ENCODE measurements at places on chromosomes 2 and 18. TPM values are rescaled to one million over a fixed set of nuclear protein-coding genes. Genes with fewer than 3 reads are reported as not detected.

GRCh38 chr18:67385455-67385854 is 131.1 kb downstream of the DSEL start:
- no peak for DNase-seq

GRCh38 chr2:96950381-96951124 is 35.8 kb downstream of the FAM178B start:
- DNase-seq, result no peak

ALLC gene
- total RNA-seq, result not detected

DNA sequence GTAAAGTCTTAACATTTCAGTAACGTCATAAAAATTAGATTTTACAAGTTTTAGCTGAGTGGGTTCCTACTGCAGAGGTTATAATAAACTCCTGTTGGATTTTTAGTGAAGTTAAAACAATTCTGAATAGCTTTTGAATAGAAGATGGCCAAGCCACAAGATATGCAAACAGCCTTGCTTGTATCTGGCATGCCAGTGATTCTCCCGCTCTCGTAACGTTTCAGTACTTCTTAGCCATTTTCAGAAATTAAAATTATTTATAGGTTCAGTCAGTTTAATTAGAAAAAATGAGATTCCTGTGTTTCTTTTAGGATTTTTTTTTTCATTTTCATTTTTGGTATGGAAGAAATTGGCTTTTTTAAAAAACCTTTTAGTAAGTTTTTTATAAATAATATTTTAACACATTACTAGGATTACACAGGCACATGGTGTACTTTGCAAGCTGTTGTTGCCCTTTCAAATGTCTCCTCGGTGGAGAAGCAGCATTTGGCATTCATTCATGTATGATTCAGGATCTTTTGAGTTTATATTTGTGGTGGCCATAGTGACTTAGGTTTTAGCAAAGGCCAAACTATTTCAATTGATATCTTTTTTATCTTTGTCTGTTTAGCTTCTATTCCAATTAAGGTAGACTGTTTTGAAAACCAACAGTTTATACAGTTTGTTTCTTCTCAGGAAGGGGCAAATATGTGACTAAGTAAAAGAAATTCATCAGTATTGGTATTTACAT is 30.6 kb upstream of the RND3 start:
- DNase-seq, result no peak

RHOB gene
- total RNA-seq, result 293 TPM

POTEE gene
- 0.44 TPM for total RNA-seq

GRCh38 chr2:43539436-43539835 is 56.4 kb downstream of the THADA start:
- no peak for DNase-seq

DNA sequence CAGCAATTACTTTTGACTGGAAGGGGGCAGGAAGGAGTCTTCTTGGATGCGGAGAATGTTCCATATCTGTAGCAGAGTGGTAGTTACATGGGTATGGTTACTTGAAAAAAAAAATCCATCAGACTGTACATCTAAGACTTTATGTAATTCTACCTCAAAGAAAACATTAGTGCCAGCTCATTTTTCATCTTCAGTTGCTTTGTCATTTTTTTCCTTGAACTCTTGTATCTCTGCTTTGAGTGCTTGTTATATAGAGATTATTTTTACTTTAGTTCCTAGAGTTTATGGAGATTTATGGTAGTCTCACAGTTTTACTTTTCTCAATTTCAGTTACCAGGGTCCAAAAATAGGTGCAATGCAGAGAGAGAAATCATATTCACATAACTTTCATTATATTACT is 60.0 kb upstream of the ITSN2 start:
- no peak for DNase-seq

- DNase-seq, result no peak
Observed at GRCh38 chr18:46652372-46652771, 4.6 kb downstream of the LOXHD1 start.

DNA sequence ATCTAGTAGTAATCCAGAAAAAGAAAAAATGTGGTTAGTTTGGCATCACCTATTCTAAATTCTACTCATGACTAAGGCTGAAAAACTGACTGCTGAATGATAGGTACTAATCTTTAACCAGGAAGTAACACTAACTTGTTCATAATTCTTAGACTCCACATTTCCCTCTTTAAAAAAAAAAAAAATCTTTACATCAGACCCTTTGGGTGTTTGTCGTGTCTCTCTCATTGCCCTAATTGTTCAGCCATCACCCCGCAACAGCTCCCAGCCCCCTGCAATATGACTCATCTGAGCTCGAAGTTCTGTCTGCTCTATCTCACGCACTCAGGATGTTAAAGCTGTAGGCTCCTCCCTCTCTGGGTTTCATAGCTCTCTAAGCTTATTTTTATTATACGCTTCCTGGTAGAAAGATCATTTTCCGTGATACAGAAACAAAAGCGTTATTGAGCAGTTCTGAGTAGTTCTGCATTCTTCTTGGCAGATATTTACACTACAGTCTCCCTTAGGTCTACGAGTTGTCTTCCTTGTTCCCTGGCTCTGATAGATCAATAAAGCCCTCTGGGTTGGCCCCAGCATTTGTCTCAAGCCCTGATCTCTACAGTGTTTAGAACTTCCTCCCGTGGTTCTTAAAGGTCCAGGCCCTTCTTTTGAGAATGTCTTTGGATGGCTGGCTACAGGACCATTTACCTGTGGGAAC is 95.6 kb downstream of the TNFRSF11A start:
- DNase-seq, result peak; percentile 90

DNA sequence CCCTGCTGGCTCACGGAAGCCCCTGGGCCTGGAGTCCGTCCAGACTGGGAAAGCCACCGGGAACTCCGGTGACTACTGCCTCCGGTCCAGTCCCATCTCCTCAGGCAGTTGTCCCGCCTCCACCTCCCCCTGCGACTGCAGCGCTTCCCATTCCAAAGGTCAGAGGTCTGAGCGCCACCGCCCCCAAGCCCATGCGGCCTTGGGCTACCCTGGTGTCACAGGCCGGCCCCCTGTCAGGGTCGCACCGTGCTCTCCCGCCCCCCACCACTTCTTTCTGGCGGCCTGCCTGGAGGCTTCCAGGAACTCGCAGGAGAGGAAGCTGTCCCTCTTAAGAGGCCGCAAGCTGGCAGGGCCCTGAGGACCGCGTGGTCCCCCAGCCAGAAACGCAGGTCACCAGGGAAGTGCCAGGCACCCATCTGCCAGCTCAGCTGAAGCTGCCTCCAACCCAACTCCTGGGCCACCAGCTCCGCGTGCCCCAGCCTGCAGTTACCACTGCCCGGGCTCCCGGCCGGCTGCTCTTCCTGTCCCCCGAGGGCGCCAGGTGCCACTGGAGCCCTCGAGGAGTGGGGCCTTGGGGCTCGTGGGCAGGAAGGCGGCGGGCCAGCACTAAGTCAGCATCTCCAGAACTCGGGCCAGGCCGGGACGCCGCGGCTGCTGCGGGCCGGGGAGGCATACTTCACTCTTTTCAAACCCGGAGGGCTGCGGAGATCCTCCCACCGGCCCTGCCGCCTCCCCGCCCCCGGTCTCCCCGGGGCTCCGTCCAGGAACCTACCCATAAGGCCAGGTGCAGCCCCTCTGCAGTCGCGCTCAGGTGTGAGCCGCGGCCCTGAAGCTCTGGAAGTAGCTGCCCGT is 83.3 kb upstream of the POMC start:
- peak; percentile 30 for DNase-seq

DNA sequence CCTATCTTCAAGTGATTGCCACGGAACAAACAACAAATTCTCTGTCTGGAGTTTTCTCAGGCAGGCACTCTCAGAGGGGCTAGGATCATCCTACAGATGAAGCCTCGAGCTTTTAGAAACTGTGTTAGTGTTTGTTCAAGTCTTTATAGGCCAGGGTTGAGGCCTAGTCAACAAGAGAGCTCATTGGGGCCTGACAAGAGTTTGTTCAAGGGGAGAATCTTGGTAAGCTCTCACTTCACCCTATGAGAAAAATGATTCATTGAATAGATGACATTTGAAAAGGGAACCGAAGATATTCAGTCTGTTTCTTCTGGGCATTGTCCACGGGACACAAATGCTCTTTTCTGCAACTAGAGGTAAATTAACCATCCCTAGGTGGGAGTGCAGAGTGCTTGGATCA is 476.9 kb downstream of the PTPRM start:
- DNase-seq, result no peak

DNA sequence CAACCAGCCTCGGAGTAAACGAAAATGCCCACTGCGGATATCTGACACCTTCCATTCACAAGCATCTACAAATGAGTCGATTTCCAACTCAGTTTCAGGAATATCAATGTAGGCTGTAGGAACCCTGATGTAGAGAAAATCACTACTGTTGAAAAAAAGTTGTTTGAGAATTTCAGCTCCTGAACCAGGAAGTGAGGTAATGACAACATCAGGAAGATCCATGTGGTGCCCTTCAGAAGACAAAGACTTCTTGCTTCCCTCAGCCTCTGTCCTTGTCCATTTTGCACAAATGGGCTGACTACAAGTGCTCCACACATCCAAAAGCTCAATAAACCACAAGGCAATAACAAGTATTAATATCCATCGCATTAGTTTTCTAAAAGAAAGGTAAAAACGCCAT is 4.7 kb downstream of the DSEL start:
- DNase-seq, result no peak

- DNase-seq, result no peak
Observed at GRCh38 chr2:19800796-19801195, 101.0 kb downstream of the TTC32 start.

DNA sequence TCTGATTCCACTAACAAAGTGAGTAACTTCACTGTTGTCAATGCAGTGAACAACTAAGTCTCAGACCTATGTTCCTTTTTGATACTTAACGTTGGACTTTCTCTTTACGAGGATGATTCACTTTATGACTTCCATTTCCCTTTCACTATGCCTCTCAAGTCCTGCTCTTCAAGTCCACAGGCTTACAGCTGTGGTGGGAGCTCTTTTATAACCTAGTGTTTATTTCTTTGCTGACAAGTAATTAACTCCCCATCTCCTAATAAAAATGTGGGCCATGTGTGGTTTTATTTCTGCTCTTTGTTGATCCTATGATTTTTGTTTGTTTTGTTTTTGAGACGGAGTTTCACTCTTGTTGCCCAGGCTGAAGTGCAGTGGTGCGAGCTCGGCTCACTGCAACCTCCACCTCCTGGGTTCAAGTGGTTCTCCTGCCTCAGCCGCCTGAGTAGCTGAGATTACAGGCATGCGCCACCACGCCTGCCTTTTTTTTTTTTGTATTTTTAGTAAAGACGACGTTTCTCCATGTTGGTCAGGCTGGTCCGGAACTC is 142.1 kb downstream of the USP34 start:
- peak; percentile 67 for DNase-seq

- no peak for DNase-seq
Observed at GRCh38 chr2:23241611-23242245, 143.3 kb upstream of the KLHL29 start.
